ENCODE measurements at places on chromosomes 4 and X. TPM values are rescaled to one million over a fixed set of nuclear protein-coding genes. Genes with fewer than 3 reads are reported as not detected.

DNA sequence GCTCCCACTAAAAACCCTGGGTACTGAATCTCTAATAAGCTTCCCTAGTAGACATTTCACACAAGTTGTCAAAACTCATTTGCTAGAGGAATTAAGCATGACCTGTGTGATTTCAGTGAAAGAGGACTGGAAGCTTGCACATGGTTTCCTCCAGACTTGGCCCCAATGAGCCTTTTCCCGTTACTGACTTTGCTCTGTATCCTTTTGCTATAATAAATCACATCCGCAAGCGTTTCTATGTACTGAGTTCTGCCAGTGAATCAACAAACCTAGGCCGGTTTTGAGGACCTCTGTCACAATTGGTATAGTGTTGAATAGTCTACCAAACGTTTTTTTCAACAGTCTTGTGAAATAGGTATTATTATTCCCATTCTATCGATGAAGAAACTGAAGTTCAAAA, 8.2 kb downstream of the ATP11C start:
- DNase-seq: no peak

DNA sequence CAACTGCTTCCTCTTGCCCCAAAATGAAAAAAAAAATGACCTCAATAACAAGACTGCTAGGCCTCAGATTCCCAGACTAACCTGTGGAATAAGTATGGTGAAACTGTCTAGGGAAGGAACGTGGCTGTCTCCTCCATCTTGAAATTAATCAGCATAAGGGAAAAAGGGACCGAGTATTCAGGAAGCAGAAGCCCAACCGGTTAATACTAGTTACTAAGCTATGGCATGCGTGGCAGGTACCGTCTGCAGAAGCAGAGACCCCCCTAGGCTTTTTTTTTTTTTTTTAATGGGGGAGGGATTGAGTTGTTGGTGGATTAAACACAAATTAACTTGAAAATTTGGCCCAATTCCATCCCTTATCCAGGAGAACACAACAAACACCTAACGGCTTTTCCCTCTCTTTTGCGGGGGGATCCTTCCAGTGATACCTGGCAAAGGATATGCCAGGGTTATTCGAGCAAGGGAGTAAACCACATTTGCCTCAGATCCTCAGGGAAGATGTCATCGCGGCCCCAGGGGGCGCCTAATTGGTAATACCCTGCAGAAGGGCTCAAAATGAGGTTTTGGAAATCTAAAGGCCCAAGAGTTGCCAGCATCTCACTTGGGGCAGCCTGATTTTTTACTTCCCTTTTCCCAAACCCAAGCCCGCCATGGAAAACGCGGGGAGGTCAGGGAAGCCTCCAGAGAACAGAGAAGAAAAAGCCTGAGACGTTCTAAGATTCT, 893 bp downstream of the RLIM start:
- DNase-seq: peak; percentile 29

GRCh38 chr4:148961526-148961925, 519.3 kb upstream of the NR3C2 start:
- DNase-seq: no peak

- DNase-seq: no peak
Observed at GRCh38 chr4:6855692-6856297, 53.8 kb upstream of the TBC1D14 start.

- DNase-seq: no peak
Observed at GRCh38 chr4:11334887-11335286, 93.8 kb downstream of the HS3ST1 start.

DNA sequence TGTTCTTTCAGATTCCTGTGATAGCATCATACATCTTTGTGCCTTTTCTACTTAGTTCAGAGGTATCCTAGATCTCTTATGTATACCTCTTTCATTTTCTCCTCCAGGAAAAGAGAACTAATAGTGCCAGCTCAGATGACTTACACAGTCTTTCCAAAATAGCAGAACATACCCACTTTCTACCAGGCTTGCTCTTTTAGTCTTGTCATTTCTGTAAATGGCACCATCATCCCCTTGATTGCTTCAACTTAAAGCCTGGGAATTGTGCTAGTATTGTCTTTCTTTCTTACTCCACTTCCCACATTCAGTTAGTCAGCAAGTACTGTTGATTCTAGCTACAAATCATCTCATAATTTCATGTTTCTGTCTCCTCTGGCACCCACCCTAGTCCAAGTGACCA, 5.1 kb downstream of the APEX2 start:
- no peak for DNase-seq

DNA sequence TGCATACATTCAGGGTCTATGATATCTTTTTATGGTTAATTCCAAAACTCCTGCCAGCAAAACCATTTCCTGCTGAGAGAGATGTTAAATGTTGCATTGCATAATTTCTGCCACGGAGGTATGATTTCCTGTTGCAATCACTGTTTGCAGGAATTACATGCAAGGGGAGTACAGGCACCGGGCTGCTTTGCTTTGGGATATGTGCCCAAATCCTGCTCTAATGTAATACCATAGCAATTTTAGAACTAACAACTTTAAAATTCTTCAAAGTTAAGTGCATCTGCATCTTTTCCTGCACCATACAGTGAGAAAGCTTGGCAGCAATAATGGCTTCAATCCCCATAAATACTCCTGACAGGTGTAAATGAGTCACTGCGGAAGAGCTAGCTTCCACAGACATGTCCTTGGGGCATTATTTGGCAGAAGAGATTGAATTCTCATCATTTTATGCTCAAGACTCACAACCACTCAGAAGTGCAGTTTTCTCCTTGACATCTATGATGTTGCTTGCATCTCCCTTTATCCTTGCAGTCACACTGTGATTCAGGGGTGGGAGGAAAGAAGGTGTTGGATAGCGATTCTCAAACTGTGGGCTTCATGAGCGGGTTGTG, 29.6 kb downstream of the TRIM2 start:
- DNase-seq: no peak

DNA sequence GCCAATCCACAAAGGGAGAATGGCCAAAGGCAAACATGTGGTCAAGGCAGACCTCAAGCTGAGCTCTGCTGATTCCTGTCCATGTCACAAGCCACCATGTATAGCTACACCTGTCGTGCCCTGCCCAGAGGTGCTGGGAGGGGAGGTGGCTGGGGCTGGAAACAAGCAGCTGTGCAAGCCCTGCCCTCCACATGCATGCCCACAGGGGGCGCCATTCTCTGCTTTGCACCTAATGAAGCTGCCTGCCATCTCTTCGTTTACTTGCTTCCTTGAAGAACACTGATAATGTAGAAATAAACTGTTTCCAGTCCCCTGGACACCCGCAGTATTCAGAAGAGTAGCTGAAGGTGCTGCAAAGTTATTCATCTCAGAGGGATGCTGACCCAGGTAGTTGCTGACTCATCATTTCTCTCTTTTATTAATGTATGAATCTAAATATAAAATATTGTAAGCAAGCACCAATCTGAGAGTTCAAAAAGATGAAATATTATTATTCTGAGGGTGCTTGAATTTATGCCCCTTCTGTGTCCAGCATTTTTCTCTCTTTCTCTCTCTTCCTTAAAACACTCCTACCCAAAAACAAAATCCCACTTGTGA, 278.6 kb downstream of the ADGRA3 start:
- peak; percentile 76 for DNase-seq

GRCh38 chrX:154739952-154740465, 10.9 kb downstream of the GAB3 start:
- no peak for DNase-seq

HAND2 gene
- total RNA-seq: not detected

TXK gene
- total RNA-seq: not detected

ENPP6 gene
- not detected for total RNA-seq

FAM47B gene
- not detected for total RNA-seq

ARHGEF6 gene
- 2.0 TPM for total RNA-seq

All from neural progenitor cell (in vitro differentiated cells).